ENCODE measurements at places on chromosomes 7 and 10. TPM values are rescaled to one million over a fixed set of nuclear protein-coding genes. Genes with fewer than 3 reads are reported as not detected.

Gene LIPK
- not detected for total RNA-seq

Gene TBC1D12
- 6.4 TPM for total RNA-seq

Gene HYAL4
- not detected for total RNA-seq

Gene KCND2
- total RNA-seq, result not detected

Measured in A549 treated with AZD2906 at 1 μM for 4 hours (cell line).